Osteoblast (primary cell): ENCODE measurements at places on chromosomes 16 and 17. TPM values are rescaled to one million over a fixed set of nuclear protein-coding genes. Genes with fewer than 3 reads are reported as not detected.

DNA sequence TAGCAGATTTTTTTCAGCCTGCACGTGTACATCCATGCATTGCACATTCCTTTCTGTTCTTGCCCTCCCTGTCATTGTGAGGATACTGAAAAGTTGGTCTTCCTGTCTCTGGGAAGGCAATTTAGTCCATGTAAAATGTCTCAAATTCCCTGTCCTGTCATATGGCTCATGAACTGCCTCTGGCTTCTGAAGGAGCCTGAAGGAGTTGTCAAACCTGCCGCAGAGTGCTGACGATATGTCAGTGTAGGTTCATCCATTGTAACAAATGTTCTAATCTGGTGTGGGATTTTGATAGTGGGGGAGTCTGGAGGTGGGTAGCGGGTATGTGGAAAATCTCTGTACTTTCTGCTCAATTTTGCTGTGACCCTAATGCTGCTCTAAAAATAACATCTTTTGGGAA is 59.6 kb downstream of the YPEL2 start:
- H3K36me3 ChIP-seq, result no peaks in the 10 kb centered on the region
- H3K4me1 ChIP-seq, result peaks cover 4% of the 10 kb centered on the region
- DNase-seq, result no peak
- no peak overlapping the region for H3K4me3 ChIP-seq

- peaks cover 17% of the 10 kb centered on the region for H3K4me1 ChIP-seq
- no peak overlapping the region for H3K4me3 ChIP-seq
- H3K36me3 ChIP-seq, result no peaks in the 10 kb centered on the region
- no peak for DNase-seq
- no peak overlapping the region for H3K27ac ChIP-seq
- H3K27me3 ChIP-seq, result peaks cover 26% of the 10 kb centered on the region
These were observed 29.7 kb upstream of the PHB1 start for GRCh38 chr17:49444384-49444783.

Gene TBC1D16
- total RNA-seq, result 63.1 and 68.8 TPM in 2 replicates

DNA sequence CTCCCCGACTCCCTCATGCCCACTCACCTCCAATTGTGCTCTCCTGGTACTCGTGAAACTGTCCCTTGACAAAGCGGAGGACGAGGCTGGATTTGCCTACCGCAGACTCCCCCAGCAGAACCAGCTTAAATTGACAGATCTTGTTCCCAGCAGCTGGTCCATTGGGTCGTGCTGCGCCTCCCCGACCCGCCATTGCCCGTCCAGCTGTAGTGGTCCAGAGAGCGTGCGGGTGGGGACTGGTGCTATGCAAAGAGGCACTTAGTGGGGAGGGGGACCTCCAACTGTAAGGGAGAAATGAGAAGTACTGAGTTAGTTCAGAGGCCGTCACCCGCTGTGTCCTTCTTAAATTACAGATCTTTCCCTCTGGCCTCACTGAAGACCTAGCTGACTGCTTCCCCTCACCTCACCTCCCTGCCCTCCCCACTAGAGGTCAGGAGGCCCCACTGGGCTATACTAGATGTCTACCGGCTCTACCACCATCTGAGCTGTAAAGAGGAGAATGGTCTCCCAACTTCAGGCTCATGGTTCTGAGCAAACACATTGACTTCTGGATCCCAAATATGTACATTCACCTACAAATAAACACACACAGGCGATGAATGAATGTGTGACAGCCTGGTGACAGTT is 7.8 kb downstream of the HSPB9 start:
- no peak overlapping the region for H3K27ac ChIP-seq
- H3K27me3 ChIP-seq, result no peaks in the 10 kb centered on the region

DNA sequence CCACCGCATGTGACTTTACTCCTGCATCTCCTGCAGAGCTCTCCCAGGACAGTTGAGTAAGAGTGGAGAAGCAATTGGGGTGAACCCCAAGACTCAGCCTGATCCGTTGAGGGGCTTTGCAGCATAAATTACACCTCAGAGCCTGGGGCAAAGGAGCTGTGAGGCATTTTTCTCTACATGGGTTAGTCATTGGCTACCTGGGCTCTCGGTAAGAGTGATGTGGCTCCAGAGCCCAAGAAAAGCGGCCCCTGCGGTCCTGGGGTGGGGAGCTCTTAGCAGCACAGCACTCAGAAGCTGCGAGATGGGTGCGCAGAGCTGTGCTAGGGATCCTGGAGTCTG is 40.4 kb upstream of the C16orf78 start:
- H3K27me3 ChIP-seq, result no peaks in the 10 kb centered on the region
- H3K36me3 ChIP-seq, result no peaks in the 10 kb centered on the region
- DNase-seq, result peak; percentile 50
- H3K4me3 ChIP-seq, result no peak overlapping the region
- H3K4me1 ChIP-seq, result no peaks in the 10 kb centered on the region

GRCh38 chr17:38747463-38748148 is 530 bp downstream of the PCGF2 start:
- DNase-seq, result peak; percentile 90
- peaks cover 41% of the 10 kb centered on the region for H3K4me1 ChIP-seq
- peak overlapping the region; percentile 97 for H3K4me3 ChIP-seq
- H3K36me3 ChIP-seq, result peaks cover 9% of the 10 kb centered on the region

GRCh38 chr16:6382924-6383459 is 949.7 kb upstream of the RBFOX1 start:
- no peaks in the 10 kb centered on the region for H3K4me1 ChIP-seq
- DNase-seq, result no peak
- no peaks in the 10 kb centered on the region for H3K36me3 ChIP-seq
- H3K27me3 ChIP-seq, result no peaks in the 10 kb centered on the region
- H3K4me3 ChIP-seq, result no peak overlapping the region
- H3K27ac ChIP-seq, result no peak overlapping the region

- H3K4me3 ChIP-seq, result no peak overlapping the region
- no peaks in the 10 kb centered on the region for H3K27me3 ChIP-seq
- H3K4me1 ChIP-seq, result peaks cover 22% of the 10 kb centered on the region
- H3K36me3 ChIP-seq, result no peaks in the 10 kb centered on the region
- no peak for DNase-seq
These were observed 73.9 kb downstream of the SPAG9 start for GRCh38 chr17:51046514-51047384.

Gene UTS2R
- total RNA-seq, result not detected in 2 replicates

Gene SDR42E2
- total RNA-seq, result not detected in 2 replicates

DNA sequence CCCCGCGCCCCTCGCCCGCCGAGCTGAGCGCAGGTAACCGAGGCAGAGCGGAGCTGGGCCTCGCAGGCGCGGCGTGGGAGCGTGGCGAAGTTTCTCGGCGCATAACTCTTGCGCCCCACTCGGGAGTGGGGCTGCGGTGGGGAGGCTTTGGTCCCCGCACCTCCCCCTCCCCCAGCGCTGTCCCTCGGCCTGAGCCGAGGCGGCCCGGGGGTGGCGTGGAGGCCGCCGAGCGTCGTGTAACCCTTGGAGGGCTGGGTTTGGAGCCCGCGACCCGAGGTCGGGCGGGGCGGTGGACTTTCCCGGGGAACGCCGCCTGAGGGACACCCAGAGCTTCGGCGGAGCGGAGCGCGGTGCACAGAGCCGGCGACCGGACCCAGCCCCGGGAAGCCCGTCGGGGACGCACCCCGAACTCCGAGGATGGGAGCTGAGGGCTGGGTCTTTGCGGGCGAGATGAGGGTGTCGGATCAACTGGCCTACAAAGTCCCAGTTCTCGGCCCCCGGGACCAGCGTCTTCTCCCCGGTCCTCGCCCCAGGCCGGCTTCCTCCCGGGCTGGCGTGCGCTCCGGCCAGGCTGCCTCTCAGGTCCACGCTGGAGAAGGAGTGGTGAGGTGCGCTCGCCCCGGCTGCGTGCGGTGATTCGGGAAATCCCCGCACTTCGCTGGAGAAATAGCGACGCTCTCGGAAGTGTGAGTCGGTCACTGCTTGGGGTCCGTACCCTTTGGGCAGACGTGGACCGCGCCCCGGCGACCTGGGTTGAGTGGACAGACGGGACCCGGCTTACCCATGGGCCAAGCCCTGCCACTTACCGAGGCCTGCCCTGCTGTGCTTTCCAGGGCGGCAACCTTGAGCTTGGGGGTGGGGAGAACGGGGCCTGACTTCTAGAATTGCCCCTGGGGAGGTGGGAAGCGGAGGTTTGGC is 168.4 kb downstream of the RAB11FIP4 start:
- peak overlapping the region; percentile 81 for H3K4me3 ChIP-seq
- peak overlapping the region; percentile 82 for H3K27ac ChIP-seq
- DNase-seq, result peak; percentile 93
- H3K36me3 ChIP-seq, result peaks cover 20% of the 10 kb centered on the region

- H3K27ac ChIP-seq, result no peak overlapping the region
- H3K4me3 ChIP-seq, result no peak overlapping the region
- H3K27me3 ChIP-seq, result no peaks in the 10 kb centered on the region
These were observed 9.0 kb upstream of the MRPL38 start for GRCh38 chr17:75913537-75914210.

Gene RIPOR1
- total RNA-seq, result 36.6 and 38.0 TPM in 2 replicates

GRCh38 chr17:78240012-78240655 is 8.7 kb downstream of the TMEM235 start:
- DNase-seq, result peak; percentile 77
- H3K27ac ChIP-seq, result no peak overlapping the region
- H3K36me3 ChIP-seq, result no peaks in the 10 kb centered on the region
- H3K27me3 ChIP-seq, result no peaks in the 10 kb centered on the region
- H3K4me1 ChIP-seq, result no peaks in the 10 kb centered on the region

DNA sequence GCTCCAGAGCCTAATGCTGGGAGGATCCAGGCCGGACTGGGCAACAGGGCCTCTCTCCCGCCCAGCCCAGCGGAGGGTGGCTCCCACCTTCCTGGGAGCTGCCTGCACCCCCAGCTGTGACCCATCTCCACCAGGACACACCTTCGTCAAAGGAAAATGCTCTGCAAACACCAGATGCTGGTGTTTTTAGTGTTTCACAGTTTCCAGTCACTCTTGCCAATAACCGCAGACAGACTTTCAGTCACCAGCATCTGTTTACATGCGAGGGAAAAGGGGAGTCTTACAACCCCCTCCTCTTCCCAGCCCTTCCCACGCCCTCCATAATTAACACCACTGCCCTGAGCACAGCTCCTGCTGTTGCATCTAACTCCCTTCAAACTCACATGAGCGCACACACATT is 25.3 kb downstream of the KLHDC4 start:
- DNase-seq, result peak; percentile 41
- peak overlapping the region; percentile 42 for H3K27ac ChIP-seq
- H3K4me1 ChIP-seq, result no peaks in the 10 kb centered on the region
- peaks cover 8% of the 10 kb centered on the region for H3K36me3 ChIP-seq
- H3K4me3 ChIP-seq, result no peak overlapping the region
- no peaks in the 10 kb centered on the region for H3K27me3 ChIP-seq

GRCh38 chr17:27207073-27207513 is 86.8 kb upstream of the WSB1 start:
- H3K36me3 ChIP-seq, result no peaks in the 10 kb centered on the region
- H3K27ac ChIP-seq, result peak overlapping the region; percentile 24
- DNase-seq, result no peak

- no peak overlapping the region for H3K4me3 ChIP-seq
- no peak for DNase-seq
- no peaks in the 10 kb centered on the region for H3K4me1 ChIP-seq
- H3K36me3 ChIP-seq, result no peaks in the 10 kb centered on the region
- H3K27me3 ChIP-seq, result no peaks in the 10 kb centered on the region
- no peak overlapping the region for H3K27ac ChIP-seq
These were observed 39.4 kb upstream of the CDH3 start for GRCh38 chr16:68605746-68606145.

GRCh38 chr17:16267174-16267573 is 50.2 kb downstream of the PIGL start:
- no peak for DNase-seq
- no peak overlapping the region for H3K4me3 ChIP-seq
- H3K4me1 ChIP-seq, result peaks cover 7% of the 10 kb centered on the region
- H3K27ac ChIP-seq, result no peak overlapping the region

- H3K4me1 ChIP-seq, result no peaks in the 10 kb centered on the region
- no peak overlapping the region for H3K27ac ChIP-seq
- H3K27me3 ChIP-seq, result no peaks in the 10 kb centered on the region
- peaks cover 13% of the 10 kb centered on the region for H3K36me3 ChIP-seq
These were observed 42.7 kb downstream of the TIMM22 start for GRCh38 chr17:1039511-1040215.

- H3K27me3 ChIP-seq, result no peaks in the 10 kb centered on the region
- H3K27ac ChIP-seq, result no peak overlapping the region
- H3K4me1 ChIP-seq, result peaks cover 11% of the 10 kb centered on the region
- H3K4me3 ChIP-seq, result no peak overlapping the region
These were observed 18.4 kb downstream of the ZNF668 start for GRCh38 chr16:31055613-31056012.

Gene OR1G1
- not detected in 2 replicates for total RNA-seq

Gene TMEM88
- total RNA-seq, result 0.29 and 0.36 TPM in 2 replicates

Gene GNAO1
- total RNA-seq, result under 0.01 TPM in 1 of 2 replicates, not detected in the other

- H3K27ac ChIP-seq, result no peak overlapping the region
- peaks cover 88% of the 10 kb centered on the region for H3K36me3 ChIP-seq
- no peaks in the 10 kb centered on the region for H3K27me3 ChIP-seq
- H3K4me1 ChIP-seq, result no peaks in the 10 kb centered on the region
- DNase-seq, result no peak
These were observed 8.0 kb downstream of the TLCD3A start for GRCh38 chr17:740240-741017.

DNA sequence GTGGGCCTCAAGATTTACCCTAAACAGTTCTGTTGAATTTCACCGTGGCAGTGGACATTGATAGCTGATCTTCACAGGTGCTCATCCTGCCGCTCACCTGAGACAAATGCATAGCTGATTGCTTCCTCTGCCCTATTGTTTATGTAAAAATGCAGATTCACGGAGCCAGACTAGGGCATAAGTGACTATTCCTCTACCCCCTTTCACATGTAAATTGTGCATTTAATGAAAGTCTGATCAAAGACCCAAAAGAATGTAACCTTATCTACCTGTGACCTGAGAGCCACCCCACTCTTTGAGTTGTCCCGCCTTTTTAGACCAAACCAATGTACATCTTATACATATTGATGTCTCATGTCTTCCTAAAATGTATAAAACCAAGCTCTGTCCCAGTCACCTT is 312.4 kb upstream of the CDH5 start:
- H3K36me3 ChIP-seq, result no peaks in the 10 kb centered on the region
- no peak overlapping the region for H3K4me3 ChIP-seq
- H3K4me1 ChIP-seq, result peaks cover 9% of the 10 kb centered on the region
- no peaks in the 10 kb centered on the region for H3K27me3 ChIP-seq
- DNase-seq, result no peak
- no peak overlapping the region for H3K27ac ChIP-seq

- no peaks in the 10 kb centered on the region for H3K27me3 ChIP-seq
- no peaks in the 10 kb centered on the region for H3K4me1 ChIP-seq
- no peaks in the 10 kb centered on the region for H3K36me3 ChIP-seq
- DNase-seq, result no peak
These were observed 15.9 kb downstream of the ZFHX3 start for GRCh38 chr16:73031984-73032383.

GRCh38 chr16:72042157-72042660 is 12.1 kb upstream of the HP start:
- no peaks in the 10 kb centered on the region for H3K27me3 ChIP-seq
- no peak overlapping the region for H3K4me3 ChIP-seq
- DNase-seq, result no peak
- no peak overlapping the region for H3K27ac ChIP-seq
